ENCODE measurements at places on chromosomes 13 and 19. TPM values are rescaled to one million over a fixed set of nuclear protein-coding genes. Genes with fewer than 3 reads are reported as not detected.

Gene RB1
- 52.3 TPM for total RNA-seq

Gene CAPS
- 6.5 TPM for total RNA-seq

Gene ELAVL3
- 0.09 TPM for total RNA-seq

Gene ZNF729
- not detected for total RNA-seq

Gene ZNF560
- 0.05 TPM for total RNA-seq

Gene IGFL1
- total RNA-seq = 0.99 TPM

Gene ZNF331
- total RNA-seq = 7.6 TPM

Gene ADAMTSL5
- 0.05 TPM for total RNA-seq
